Tongue (tissue), 3 donors: ENCODE measurements at places on chromosomes 12 and 14. TPM values are rescaled to one million over a fixed set of nuclear protein-coding genes. Genes with fewer than 3 reads are reported as not detected.

GRCh38 chr14:59069163-59069854, 119.2 kb upstream of the DAAM1 start:
- no peak for DNase-seq

DNA sequence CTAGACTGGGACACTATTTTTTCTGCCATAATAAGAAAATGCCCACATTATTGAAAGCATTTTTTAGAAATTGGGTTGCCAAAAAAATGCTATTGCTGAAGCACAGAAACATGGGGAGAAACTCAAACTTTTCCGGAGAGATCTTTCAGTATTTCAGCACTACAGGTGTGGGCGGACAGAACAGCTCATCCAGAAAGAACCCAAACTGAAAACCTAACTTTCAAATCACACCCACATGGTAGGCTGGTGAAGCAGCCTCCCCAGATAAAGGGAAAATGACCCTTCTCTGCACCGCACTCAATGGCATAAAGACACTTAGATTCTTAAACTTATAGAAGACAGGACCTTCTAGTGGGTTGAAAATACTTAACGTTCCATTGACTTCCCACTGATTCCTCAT, 62.3 kb upstream of the TMPO start:
- no peak for DNase-seq

- DNase-seq = peak; percentile 95
Observed at GRCh38 chr14:51310505-51310944, 70.5 kb downstream of the TMX1 start.

GRCh38 chr12:47858511-47859266, 39.0 kb upstream of the HDAC7 start:
- DNase-seq = no peak

- peak; percentile 86 for DNase-seq
Observed at GRCh38 chr12:109518820-109519665, 41.6 kb downstream of the UBE3B start.

DNA sequence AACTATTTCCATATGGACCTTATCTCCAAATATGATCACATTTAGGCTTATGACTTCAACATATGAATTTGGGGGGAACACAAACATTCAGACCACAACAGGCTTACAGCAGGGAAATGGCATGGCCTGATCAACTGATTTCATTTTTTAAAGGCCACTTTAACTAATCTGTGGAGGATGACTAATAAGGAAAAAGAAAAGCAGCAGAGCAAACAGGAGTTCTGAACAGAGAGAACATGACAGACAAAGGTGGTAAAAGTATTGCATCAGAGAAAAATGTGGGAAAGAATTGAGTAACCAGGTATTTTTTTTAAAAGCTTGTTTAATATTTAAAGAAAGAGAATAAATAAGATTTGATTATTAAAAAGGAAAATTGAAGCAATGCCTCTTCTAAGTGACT, 366.1 kb upstream of the TMPO start:
- DNase-seq = no peak

The CKB gene
- total RNA-seq = 105 TPM

The NTS gene
- total RNA-seq = 2.2 TPM

The ZNF641 gene
- 26.9 TPM for total RNA-seq

DNA sequence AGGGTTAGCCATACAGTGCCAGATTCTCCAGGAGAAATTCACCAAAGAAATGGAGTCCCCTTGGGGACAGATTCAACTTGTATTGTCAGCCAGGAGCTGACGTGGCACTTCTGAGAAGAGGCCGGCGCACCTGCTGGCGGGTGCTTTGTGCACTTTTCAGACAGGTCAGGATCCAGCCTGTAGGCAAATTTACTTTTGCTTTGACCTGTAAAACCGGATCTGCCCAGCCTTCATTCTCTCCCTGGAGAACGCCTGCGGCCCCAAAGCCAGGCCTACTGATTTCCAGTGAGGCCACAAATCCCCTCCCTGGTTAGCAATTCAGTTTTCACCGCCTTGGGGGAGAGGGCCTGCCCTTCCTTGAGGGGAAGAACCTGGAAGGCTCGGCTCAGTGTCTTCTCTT, 17.4 kb downstream of the P2RX4 start:
- DNase-seq = no peak

DNA sequence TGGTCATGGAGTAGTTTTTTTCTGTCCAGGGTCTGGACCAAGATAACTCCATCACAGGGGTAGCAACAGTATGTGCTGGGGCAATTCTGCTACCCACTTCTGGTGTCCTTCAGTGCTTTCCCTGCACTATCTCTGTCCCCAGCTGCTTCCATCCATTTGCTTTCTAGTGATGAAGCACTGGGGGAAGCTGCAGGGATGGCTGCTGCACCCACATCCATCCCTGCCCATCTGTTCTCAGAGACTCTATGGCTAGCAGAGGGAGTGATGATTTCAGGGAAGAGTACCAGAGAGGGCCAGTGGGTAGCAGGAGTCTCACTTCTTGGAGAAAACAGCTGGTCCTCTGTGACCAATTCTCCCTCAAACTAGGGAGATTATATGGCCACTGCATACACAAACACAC, 44.1 kb downstream of the ETV6 start:
- no peak for DNase-seq
